ENCODE measurements at places on chromosomes 5 and 9.

- no peak for DNase-seq
Observed at GRCh38 chr5:174464504-174465165, 259.7 kb upstream of the MSX2 start.

DNA sequence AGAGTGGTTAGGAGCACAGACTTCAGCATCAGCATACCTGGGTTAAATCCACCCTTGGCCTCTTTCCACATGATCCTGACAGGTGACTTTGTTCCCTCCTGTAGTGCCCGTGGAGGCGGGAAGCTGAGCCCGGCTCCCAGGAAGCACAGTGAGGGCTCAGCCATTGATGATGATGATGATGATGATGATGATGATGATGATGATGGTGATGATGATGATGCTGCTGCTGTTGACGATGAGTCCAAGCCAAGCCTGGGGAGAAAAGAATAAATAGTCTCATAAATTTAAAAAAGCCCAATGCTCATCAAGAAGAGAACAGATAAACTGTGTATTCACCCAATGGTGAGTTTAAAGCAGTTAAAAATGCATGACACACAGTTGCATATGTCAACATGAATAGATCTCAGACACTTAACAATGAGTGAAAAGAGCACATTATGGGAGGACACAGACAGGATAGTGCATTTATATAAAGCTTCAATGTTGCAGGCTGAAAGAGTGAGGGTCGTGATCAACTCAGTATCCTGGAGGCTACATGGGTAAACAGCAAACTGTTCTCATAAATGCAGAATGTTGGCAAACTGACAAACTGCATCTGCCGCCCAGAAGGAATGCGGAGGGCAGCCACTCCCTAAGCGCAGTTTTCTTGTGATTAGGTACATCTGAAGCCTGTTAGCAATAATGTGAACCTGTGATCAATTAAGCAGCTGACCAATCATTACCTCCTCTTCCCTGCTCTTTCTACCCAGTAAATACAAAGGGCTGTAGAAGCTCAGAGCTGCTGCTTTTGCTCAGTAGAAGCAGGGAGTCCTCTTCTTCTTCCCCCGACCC lies 11.7 kb upstream of the CFAP157 start:
- no peak for DNase-seq

DNA sequence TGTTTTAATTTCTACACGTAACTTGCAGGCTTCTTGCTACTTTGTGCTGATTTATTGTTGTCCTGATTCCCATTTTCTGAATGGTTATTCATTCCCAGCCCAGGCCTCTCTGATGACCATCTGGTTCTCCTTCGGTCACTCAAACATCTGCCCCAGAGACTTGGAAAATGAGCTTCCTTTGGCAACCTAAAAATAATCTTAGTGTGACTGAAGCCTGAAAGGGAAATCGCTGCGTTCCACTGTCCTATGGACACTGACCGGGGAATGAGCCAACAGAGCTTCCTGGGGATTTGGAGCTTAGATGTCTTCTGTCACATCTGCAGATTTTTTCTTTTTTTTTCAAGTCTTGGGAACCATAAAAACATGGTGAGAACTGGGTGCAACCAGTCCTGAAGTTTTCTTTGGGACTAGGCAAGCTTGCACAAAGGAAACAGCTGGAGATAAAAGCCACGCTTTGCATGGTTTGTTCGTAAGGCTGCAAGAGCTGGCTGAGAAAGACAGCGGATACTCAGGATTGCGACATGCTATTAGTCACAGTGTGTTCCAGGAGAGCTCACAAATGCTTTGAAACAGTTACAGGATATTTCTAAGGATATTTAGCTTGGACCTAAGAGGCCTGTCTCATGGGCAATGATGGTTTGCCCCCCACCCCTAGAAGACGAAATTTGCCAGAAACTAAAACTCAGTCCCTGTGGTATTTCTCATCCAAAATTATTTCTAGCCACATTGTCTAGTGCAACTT lies 146.2 kb downstream of the GOLPH3 start:
- no peak for DNase-seq

- DNase-seq: no peak
Observed at GRCh38 chr5:6659941-6660684, 26.9 kb downstream of the SRD5A1 start.

DNA sequence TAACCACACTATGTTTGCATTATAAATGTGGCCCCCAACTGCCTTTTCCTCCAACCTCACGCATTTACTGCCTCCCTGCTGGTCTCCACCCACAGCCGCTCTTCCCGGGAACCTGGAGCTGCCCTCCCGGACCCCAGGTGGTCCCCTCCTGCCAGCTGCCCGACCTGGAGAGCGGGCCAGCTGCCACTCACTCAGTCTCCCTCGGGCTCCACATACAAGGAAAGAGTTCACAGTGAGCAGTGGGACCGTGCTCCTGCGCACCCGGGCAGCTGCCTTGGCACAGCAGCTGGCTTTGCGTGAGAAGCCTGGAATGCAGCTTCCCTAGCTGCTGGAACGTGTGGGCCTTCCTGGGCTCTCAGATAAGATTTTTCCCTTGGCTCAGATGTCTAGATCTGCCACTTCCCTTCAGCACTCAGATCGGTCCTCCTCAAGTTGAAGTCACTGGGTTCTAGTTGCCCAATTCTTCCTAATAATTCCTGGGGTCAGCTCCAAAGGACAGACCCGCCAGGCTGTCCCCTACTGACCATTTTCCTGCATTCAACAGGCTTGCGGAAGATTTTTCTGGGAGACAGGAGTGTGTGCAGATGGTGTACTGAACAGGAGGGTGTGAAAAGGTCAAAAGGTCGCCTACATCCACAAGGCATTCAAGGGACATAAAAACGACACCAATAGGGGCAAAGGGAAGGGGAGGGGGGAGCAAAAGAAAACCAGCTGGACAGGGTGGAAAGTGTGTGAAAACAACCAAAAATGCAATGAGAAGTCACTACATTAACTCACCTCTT lies 69.1 kb downstream of the MYO10 start:
- DNase-seq: no peak

GRCh38 chr9:126561582-126561981 lies 52.1 kb upstream of the LMX1B start:
- DNase-seq: no peak

GRCh38 chr5:113267361-113267900 lies 167.4 kb downstream of the TSSK1B start:
- no peak for DNase-seq

DNA sequence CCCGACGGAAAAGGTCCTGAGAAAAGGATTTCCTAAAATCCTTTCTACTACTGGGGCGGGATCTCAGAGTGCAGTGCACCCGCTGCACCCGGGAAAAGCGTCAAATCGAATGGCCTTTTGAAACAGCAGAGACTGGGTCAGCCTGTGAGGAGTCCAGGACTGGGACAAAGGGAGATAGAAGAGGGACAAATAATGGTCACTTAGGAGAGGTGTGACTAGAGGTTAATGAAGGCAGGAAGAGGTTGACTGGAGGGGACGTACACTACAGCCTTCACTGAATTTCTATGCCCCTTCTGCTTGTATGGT lies 1.5 kb downstream of the PLPPR1 start:
- no peak for DNase-seq

DNA sequence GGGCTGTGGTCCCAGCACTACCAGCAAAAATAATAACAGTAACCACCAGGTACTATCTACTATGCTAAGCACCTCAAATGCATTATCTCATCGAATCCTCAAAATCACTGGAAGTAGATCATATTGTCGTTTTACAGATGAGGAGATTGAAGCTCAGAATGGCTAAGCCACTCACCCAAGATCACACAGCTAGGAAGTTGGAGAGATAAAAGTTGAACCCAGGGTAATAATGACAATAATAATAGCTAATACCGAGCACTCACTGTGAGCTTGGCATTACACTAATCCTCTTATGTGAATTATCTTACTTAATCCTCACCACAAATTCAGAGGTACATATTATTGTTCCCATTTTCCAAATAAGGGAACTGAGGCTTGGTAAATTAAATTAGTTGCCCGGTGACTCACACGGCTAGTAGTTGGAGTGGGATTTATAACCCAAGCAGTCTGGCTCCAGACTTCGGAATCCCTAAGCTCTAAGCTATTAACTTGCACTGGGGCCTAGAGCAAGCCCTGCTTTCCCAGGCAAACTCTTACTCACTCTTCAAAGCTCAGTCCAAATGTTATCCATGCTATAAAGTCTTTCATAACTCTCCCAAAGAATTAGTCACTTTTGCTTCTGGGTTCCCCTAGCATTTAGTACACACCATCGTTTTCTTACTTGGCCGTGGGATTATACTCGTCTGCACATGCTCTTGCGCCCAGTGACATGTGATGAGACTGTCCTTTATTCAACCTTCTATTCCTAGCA lies 3.8 kb downstream of the ARSI start:
- DNase-seq: no peak

GRCh38 chr5:117255211-117256027 lies 680.8 kb upstream of the SEMA6A start:
- DNase-seq: no peak

GRCh38 chr9:13268469-13268868 lies 11.0 kb downstream of the MPDZ start:
- no peak for DNase-seq

GRCh38 chr9:2215921-2216441 lies 200.8 kb downstream of the SMARCA2 start:
- no peak for DNase-seq

- DNase-seq: no peak
Observed at GRCh38 chr5:13606051-13606450, 338.4 kb downstream of the DNAH5 start.

GRCh38 chr9:79371948-79372555 lies 199.7 kb upstream of the TLE4 start:
- no peak for DNase-seq

GRCh38 chr9:136280535-136281315 lies 23.2 kb downstream of the CCDC187 start:
- no peak for DNase-seq

GRCh38 chr9:120937127-120937526 lies 10.5 kb upstream of the TRAF1 start:
- no peak for DNase-seq

GRCh38 chr5:27328480-27328879 lies 290.1 kb upstream of the CDH9 start:
- DNase-seq: no peak

GRCh38 chr9:2345013-2345412 lies 276.6 kb upstream of the VLDLR start:
- DNase-seq: no peak

- no peak for DNase-seq
Observed at GRCh38 chr9:91214086-91214485, 147.6 kb downstream of the AUH start.

DNA sequence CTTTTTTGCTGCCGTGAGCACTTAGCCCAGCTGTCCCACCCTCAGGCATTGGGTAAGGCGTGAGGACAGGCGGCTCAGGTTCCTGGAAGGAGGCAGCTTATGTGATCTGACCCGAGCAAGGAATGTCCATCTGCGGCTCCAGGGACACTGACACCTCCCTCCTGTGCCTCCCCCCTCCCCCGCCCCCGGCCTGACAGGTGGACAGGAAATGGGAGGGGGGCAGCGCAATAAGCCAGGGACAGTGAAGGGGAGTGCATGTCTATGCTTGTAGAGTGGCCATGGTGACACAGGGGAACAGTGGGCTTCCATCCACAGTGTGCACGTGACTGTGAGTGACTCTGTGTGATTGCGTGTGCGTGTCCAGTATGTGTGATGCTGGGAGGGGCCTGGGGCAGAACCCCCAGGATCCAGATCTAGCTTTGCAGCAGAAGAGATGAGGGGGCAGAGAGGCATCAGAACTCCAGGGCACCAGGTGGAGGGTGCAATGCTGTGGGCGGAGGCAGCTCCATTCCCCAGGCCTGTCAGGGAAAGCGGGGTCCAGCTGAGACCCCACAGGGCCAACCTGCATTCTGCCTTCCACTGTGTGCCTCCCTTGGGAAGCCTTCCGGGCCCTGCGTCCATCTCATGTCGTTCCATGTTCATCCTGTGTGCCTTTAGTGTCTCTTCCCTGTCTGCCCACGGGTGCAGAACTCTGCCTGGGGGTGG lies 30.5 kb downstream of the CNTFR start:
- no peak for DNase-seq

DNA sequence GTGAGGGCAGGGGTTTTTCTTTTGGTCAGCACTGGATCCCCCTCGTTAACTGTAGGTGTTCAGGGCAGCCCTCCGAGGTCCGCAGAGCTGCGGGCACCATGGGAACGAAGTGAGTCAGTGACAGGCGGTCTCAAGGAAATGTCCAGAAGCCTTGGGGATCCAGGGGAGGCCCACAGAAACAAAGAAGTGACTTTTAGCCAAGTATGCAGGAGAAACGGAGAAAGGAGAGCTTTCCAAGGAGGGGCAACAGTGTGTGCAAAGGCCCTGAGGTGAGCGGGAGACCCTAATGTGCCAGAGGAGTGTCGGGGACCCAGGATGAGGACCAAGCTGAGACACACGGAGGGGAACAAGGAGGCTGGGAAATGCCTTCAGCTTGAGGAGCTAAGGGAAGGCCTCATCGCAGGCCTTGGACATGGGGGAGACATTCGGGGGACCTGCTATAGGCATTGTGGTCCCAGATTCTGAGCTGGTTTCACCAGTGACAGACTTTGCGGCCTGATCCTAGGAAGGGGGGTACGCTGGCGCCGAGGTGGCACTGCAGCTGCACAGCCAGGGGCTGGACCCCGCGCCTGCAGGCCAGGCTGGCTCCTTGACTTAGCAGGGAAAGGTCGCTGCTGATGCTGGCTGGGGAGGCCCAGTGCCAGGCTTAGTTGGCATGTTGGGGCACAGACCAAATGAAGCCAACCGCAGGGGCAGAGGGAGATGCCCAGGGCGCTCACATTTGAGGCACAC lies 3.3 kb downstream of the LTC4S start:
- no peak for DNase-seq

DNA sequence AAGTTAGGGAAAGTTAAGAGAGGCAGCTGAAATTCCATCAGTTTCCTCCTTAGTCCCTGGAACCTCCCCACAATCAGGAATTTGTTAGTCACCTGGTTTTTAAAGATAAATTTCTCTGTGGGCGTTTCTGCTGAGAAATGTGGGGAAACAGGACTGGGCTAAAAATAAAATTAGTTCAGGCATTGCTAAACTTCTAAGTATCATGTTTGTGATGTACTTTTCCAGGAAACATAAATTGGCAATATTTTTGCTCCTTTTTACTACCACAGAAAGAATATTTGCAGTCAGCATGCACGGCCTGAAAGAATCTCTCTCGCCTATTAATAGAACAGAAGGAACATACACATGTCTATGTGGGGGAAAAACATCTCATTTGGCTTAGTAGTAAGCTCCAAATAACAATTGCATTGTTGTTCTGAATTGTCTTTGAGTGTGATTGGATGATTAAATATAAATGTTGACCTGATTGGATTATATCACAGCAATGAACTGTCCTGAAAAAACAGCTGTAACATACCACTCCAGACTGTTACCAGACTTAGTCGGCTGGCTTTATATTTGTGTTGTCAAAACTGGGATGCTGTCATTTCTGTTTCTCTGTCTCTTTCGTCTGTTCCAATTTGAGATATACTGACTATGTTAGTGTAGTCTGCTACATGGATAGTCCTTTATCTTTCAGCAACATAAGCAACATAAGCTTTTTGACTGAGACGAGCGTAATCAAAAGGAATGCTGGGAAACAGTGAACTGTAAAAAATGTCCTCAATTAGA lies 12.9 kb downstream of the TJP2 start:
- DNase-seq: no peak

DNA sequence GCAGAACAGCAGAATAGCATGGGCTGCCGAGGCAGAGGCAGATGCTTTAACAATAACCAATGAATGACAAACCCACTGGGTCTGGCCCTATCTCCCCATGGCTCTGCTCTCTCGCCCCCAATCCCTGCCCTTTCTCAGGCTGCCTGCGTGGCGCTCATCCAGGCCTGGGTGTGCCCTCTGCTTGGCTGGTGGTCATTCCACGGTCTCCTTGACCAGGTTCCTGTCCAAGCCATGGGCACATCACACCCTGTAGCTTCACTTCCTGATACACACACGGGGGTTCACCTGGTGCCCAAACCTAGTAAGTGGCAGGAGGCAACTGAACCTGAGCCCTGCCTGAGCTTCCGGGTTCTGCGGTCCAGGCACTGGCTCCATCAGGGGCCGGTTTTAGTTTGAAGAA lies 87.6 kb downstream of the DAP start:
- DNase-seq: no peak

Data from stimulated activated CD4-positive, alpha-beta T cell treated with anti-CD3 and anti-CD28 coated beads, Interleukin-4, amount 100 ng/mL, for 1 hour (primary cell).